Amniotic stem cell (primary cell): ENCODE measurements at places on chromosomes 5 and 9.

- no peak for DNase-seq
Observed at GRCh38 chr9:13716090-13716489, 436.6 kb upstream of the MPDZ start.

DNA sequence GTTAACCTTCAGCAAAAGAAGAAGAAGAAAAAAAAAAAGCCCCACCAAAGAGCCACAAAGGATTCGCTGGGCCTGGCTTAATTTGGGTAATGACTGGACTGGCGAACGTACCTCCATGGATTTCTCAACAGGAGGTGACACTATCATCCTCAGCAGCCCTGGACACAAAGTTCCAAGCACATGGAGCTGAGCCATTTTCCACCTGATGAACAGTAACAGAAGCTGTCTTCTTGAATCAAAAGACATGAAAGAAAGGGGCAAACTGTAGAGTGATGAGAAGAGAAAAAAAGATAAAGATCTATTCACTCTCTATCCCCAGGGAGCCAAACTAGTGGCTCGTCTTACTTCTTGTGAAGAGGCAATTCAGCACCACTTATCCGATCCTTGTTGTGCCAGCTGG is 150.2 kb upstream of the TRPM3 start:
- no peak for DNase-seq

GRCh38 chr9:121153642-121154041 is 48.0 kb downstream of the RAB14 start:
- no peak for DNase-seq

- no peak for DNase-seq
Observed at GRCh38 chr5:133405275-133406034, 206.9 kb downstream of the FSTL4 start.

- peak; percentile 54 for DNase-seq
Observed at GRCh38 chr5:122101636-122102285, 23.7 kb upstream of the LOX start.

GRCh38 chr5:6459896-6460295 is 11.2 kb downstream of the UBE2QL1 start:
- DNase-seq = no peak

DNA sequence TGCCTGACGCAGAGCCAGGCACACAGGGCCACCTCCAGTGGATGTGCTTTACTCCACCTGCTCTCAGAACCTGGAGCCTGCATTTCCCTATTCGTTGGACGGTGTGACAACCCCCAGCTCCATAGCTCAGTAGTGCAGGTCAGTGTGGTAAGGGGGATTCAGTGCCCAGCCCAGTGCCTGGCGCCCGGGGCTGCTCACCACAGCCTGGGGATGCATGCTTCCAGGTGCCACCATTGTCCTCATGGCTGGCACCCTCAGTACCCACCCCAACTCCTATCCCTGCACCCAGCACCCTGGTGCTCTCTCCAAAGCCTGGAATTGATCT is 32.8 kb upstream of the ADAMTS2 start:
- no peak for DNase-seq

- DNase-seq = no peak
Observed at GRCh38 chr9:76730801-76731200, 33.4 kb upstream of the PCA3 start.

DNA sequence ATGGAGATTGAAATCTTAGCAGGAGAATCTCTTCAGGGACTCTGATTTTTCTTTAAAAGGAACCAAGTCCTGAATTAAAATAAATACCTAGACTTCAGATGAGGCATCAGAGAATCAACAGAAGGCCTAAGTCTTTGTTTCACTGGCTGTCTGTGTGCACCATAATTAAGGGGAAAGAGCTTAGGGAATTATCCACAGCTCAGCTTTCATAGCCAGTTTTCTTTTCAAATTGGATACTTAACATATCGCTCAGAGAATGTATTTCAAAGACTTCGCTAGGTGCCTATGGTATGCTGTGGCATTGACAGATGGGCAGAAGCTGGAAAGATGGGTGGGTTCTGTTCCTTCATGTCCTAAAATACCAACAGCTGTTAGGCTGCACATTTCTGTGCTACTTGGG is 325.8 kb downstream of the TMEM38B start:
- no peak for DNase-seq

DNA sequence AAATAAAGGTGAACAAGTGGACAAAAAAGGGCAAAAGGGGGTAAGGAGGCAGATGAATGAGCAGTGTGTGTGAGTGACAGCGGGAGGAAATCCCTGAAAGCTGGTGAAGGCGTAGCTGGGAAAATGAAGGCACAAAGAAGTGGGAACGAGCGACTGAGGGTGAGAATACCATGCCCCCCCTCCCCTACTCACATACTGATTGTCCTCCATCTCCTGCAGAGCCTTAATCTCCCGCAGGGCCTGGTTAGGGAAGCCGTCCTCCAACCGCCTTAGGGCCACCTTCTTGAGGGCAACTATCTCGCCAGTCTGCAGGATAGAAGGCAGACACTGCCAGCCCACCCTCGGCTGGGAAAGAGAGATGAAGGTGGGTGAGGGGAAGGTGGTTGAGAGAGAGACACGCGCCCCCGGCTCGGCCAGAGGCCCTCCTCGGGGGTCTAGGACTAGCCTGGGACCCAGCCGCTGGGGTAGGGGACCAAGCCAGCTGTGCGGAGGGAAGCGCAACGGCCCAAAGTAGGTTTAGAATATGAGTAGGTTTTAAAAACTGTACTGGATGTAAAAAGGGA is 522 bp downstream of the CDK20 start:
- no peak for DNase-seq

- DNase-seq = no peak
Observed at GRCh38 chr9:136153381-136154065, 34.8 kb upstream of the TMEM250 start.

DNA sequence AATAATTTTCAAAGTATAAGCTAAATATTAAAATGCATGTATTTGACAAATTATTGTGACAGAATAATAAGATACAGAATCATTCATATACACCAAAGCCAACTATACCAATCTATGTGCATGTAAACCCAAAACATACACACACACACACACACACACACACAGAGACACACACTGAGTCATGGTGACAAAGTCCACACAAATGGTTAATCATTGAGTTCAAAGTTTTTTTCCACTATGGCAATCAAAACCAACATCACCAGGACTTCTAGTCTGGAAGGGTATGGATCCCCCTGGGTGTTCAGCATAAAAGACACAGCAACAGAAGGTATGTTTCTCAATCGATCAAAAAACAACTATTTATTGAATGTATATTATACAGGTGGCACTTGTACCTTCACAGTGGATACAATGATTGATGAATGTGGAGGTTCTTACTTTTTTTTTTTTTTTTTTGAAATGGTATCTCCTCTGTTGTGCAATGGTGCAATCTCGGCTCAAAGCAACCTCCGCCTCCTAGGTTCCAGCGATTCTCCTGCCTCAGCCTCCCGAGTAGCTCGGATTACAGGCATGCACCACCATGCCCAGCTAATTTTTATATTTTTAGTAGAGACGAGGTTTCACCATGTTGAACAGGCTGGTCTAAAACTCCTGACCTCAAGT is 137.0 kb downstream of the PDE4D start:
- DNase-seq = no peak

DNA sequence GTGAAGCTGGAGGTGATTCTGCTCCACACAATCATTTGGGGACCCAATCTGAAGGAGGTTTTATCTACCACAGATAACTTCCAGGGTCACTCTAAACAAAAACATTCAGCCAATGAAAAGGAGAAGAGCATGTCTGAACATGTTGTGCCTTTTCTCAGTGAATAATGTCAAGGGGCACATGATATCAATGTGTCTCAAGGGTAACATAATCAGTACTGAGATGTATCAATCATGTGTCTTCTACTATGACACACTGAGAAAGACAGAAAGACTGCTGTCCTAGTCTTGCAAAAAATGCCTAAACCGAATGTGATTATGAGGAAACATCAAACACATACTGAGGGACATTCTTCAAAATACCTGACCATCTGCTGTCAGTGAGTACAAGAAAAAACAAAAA is 25.4 kb upstream of the RASA1 start:
- no peak for DNase-seq

DNA sequence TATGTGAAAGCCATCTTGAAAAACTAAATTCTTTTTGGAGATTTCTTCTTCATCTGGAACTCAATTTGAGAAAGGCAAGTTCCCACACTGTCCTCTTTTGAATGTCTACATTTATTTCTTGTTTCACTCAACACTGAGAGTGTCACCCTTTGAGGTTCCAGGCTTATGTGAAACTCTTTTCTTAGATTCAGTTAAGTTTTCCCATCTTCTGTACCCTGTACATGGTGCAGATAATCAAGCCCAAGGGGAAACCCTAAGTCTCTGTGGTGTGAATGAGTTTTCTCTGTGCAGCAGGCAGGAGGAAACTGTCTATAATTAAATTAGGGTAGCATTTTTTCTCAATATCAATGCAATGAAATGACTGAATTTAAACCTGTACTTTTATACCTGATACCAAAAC is 72.3 kb upstream of the PRLR start:
- no peak for DNase-seq
